ENCODE measurements at places on chromosomes 7 and 10.

- DNase-seq, result no peak
These were observed 45.5 kb downstream of the GTF2IRD1 start for GRCh38 chr7:74498996-74499834.

- no peak for DNase-seq
These were observed at the start of gene SLC13A1 for GRCh38 chr7:123199883-123200282. Gene SLC13A1 (minus strand): TSS chr7:123199969. CDS start chr7:123199946, 23 bp downstream.

GRCh38 chr10:116324951-116325635 lies 845 bp downstream of the CCDC172 start:
- no peak for DNase-seq

GRCh38 chr10:92692697-92693533 lies 3.2 kb downstream of the HHEX start:
- no peak for DNase-seq

DNA sequence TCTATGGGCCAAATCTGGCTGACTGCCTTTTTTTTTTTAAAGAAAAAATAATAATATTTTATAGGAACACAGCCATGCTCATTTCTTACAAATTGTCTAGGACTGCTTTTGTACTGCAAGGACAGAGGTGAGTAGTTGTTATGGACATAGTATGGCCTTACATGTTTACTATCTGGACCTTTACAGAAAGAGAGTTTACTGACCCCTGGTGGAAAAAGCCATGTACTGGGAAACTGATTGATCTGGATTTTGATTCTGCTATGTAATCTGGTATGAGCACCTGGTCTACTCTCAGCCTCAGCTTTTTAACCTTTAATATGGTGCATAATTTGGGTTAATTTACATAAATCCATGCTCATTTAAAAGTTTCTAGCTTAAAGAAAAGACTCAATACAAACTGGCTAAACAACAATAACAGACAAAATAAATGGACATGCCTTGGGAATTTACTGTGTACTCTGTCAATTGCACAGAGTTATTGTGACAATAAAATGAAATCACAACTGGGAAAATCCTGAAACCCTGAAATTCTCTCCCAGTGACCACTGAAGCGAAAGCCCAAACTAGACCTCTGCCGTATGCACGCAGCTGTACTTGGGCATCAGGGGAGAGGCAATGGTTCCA lies 260.7 kb downstream of the BMPER start:
- no peak for DNase-seq

DNA sequence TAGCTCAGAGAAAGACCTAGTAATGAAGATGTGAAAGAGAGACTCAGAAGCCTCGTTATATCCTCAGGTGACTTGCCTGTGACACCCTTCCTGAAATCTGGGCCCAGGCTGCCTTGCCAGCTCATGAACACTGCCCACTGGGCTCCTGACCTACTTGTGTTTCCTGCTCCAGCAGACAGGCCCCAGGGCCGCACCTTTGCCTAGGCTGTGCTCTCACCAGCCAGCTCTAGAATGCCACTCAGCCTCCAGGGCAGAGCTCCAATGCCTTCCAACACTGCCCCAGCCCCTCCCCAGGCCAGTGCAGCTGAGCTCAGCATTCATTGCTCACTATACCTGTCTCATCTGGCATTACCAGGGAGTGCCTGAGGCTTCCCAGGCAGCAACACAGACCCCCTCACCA lies 94.3 kb downstream of the DLG5 start:
- DNase-seq, result no peak

DNA sequence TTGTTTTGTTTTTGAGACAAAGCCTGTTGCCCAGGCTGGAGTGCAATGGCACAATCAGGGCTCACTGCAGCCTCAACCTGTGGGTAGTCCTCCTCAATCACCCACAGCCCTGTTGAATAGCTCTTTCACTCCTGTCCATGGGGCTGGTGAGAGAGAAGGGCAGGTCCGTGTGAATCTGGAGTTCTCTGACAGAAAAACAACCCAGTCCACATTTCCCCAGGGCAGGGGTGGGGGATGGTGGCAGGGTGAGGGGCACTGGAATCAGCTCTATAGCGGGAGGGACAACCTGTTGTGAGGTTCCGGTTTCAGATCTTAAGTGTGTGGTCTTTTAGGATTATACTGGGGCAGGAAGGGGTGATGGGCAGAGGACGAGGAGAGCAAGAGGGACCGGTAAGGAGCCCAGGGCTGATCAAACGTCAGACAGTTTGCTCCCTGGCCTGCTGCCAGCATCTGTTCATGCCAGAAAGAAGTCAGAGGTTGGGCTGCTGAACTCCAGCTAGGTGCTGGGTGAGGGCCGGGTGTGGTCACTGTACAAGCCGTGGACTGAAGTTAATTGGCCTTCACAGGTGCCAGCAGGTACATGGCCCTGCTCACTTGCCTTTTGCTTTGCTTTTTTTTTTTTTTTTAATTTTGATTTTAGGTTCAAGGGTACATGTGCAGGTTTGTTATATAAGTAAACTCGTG lies 33.2 kb upstream of the MKRN1 start:
- DNase-seq, result no peak

DNA sequence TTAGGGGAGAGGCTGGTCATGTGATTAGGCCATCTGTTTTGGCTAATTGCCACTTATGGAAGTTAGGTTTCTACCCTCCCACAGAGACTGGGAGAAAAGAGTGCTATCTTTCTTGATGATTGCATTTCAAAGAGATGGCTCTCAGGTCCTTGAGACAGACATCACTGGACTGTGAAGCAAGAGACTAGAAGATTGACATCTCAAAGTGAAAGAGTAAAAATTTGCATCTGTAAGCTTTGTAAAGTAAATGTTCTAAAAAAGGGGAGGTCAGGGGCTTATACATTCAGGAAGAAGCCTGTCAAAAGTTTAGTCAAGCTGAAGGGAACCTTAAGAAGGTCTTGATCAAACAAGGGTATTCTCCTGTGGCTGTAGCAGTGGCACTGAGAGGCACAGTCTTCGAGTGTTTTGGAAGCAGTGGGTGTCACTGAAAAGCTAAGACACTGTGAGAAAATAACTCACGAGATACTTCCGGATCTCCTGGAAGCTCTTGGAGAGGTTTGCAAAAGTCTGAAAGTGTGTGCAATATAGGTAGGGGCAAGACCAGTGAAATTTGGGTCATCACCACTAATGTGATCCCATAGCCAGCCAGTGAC lies 342.1 kb downstream of the PHF14 start:
- DNase-seq, result no peak

DNA sequence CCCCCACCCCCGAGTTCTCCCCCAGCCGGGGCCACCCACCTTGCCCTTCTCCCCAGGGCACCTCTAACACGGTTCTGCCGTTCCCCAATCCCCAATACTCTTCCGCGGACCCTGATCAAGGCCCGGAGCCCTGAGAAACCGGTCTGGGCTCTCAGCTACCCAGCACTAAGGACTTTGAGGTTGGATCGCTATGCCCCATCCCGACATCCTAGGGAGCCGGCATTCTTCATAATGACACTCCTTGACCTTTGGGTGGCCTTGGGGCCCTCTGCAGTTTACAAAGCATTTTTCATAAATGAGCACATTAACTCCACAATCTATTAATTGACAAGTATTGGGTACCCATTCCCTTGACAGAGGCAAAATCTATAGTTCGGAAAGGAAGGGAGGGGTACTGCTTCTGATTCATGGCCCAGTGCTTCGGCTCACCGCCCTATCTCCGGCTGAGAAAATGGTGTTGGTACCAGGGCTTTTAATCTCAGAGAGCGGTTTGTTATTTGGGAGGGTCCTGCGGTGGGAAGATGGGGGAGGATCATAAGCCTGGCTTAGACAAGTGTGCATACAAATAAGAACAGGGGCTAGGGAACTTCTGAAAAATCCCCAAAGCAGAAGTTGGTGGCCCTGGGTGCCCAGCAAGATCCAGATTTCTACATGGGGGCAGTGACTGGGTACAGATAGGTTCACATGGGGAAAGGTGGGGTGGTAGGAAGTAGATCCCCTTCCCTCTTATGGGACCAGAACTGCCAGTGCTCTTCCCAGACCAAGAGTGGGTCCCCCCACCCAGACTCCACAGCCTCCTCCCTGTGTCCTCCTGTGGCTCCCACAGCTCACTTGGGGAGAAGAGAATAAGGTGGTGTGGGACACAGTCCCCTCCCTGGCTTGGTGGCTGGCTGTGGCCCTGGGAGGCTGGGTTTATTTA lies 3.2 kb downstream of the IMPDH1 start:
- no peak for DNase-seq

- DNase-seq, result no peak
These were observed 73.1 kb downstream of the TLL2 start for GRCh38 chr10:96440361-96441292.

DNA sequence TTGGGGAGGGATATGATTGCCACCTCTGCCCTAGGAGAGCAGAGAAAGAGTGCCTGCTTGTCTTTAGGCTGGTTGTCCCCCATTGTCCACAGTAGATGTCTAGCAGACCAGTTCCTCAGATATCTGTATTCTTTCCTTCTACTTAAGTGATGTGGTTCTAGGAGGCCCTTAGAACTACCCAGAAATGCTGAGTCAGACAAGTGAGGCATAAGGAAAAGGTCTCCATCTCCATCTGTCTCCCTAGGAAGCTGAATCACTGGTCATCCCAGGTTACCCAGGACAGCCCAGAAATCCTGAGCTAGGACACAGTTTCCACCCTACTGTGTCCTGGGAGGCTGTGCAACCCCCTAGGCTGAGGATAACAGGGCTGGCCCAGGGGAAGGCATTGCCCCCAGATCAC lies 93.4 kb upstream of the INHBA start:
- no peak for DNase-seq

All from omental fat pad (tissue), 4 donors.